ENCODE measurements at places on chromosomes 13 and 19. TPM values are rescaled to one million over a fixed set of nuclear protein-coding genes. Genes with fewer than 3 reads are reported as not detected.

The ZNF708 gene
- total RNA-seq = 10.1 TPM

The KIR2DL1 gene
- total RNA-seq = not detected

The MAMSTR gene
- 1.4 TPM for total RNA-seq

The ZNF569 gene
- 3.4 TPM for total RNA-seq

The SPATA13 gene
- 43.6 TPM for total RNA-seq

The IGFL2 gene
- total RNA-seq = 0.40 TPM

The MAB21L1 gene
- not detected for total RNA-seq

The CACNG7 gene
- total RNA-seq = not detected

The NLRP12 gene
- total RNA-seq = not detected

The LACC1 gene
- total RNA-seq = 2.3 TPM

The SPRED3 gene
- total RNA-seq = 3.0 TPM

The ZNF441 gene
- total RNA-seq = 4.0 TPM

Measured in activated CD4-positive, alpha-beta T cell treated with anti-CD3 and anti-CD28 coated beads, Interleukin-2, amount 10 ng/mL, durations not matched to agents 24 days and 14 days (primary cell).